ENCODE measurements at places on chromosomes 3 and 15. TPM values are rescaled to one million over a fixed set of nuclear protein-coding genes. Genes with fewer than 3 reads are reported as not detected.

GRCh38 chr3:112333002-112333380 lies at the start of gene CD200:
Gene CD200 (plus strand): TSS chr3:112333156. CDS start chr3:112333213, 57 bp downstream.
- no peak for DNase-seq

Gene FNDC3B
- total RNA-seq = 35.0 TPM

- no peak for DNase-seq
Observed at GRCh38 chr3:177904621-177905020, 631.6 kb upstream of the KCNMB2 start.

DNA sequence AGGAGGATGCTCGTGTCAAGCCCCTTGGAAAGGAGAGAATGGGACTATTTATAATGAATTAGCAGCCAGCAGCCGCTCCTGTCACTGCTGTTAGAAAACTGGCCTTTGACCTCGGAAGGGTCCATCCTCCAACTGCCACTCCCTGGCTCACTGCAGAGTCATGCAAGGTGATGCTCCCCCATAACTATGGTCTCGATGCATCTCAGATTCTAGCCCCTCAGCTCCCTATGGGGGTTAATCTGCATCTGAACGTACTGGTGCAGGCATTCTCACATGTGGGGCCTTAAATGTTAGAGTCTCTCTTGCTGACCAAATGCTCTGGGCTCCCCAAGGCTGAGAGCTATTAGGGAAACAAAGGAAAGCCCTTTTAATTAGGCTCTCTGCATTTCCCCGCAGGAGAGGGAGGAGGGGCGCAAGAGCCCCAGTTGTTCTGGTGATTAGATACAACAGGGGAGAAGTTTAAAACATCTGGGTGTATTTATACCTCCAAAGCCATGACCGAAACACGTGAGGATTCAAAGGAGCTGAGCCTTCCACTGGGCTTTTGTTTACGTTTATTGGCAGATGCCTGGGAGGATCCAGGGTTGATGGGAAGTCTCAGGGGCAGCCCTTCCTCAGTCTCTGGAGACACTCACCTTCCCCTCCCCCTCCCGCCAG lies 182.5 kb downstream of the OPA1 start:
- DNase-seq = no peak

- no peak for DNase-seq
Observed at GRCh38 chr15:93307513-93307912, 218.5 kb upstream of the RGMA start.

GRCh38 chr3:37855363-37855970 lies 6.2 kb upstream of the CTDSPL start:
- DNase-seq = peak; percentile 5

Gene THSD4
- 0.03 TPM for total RNA-seq

Gene NR1D2
- 4.5 TPM for total RNA-seq

GRCh38 chr3:22495791-22496190 lies 707.3 kb upstream of the UBE2E2 start:
- DNase-seq = no peak

Gene TUSC7
- not detected for total RNA-seq

- DNase-seq = no peak
Observed at GRCh38 chr3:58036293-58037032, 28.2 kb downstream of the FLNB start.

Gene MAP6D1
- 1.5 TPM for total RNA-seq

- no peak for DNase-seq
Observed at GRCh38 chr15:62491642-62492041, 326.6 kb upstream of the C2CD4B start.

- no peak for DNase-seq
Observed at GRCh38 chr3:23385327-23385726, 182.2 kb downstream of the UBE2E2 start.

Gene ADCY5
- not detected for total RNA-seq

GRCh38 chr3:63762180-63762579 lies 56.9 kb upstream of the C3orf49 start:
- DNase-seq = no peak

DNA sequence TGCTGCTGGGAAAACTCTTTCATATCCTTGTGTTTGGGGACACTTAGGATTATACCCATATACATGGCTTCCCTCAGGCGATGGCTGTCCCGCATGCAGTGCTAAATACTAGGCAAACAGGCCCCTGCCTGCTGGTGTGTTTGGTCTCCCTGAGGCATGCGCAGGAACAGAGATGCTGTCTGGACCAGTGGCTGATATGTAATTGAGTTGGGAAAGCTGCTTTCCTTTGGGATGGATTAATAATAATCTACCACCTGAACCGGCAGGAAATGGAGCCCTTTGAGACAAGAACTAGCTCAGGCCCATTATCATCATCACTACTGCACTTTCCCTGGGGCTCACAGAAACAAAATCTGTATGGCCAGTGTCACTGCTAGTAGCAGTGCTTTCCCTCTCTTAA lies 18.0 kb downstream of the ZDHHC3 start:
- DNase-seq = no peak

DNA sequence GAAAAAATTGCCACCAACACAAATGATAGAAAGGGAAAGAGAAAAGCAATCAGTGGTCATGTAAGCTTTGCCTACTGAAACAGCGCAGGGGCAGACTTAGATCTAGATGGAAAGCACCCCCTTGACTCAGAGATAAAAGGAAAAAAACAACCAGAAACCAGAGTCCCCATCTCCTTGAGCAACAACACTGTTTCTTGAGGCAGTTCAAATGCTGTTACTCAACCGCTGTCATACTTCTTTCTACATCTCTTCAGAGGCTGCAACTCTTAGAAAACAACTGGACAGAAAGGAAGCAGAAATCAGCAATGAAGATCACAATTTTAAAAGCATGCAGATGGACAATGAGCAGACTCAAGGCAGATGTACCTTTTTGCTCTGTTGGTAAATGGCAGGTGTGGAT lies 36.5 kb downstream of the FSIP1 start:
- DNase-seq = no peak

DNA sequence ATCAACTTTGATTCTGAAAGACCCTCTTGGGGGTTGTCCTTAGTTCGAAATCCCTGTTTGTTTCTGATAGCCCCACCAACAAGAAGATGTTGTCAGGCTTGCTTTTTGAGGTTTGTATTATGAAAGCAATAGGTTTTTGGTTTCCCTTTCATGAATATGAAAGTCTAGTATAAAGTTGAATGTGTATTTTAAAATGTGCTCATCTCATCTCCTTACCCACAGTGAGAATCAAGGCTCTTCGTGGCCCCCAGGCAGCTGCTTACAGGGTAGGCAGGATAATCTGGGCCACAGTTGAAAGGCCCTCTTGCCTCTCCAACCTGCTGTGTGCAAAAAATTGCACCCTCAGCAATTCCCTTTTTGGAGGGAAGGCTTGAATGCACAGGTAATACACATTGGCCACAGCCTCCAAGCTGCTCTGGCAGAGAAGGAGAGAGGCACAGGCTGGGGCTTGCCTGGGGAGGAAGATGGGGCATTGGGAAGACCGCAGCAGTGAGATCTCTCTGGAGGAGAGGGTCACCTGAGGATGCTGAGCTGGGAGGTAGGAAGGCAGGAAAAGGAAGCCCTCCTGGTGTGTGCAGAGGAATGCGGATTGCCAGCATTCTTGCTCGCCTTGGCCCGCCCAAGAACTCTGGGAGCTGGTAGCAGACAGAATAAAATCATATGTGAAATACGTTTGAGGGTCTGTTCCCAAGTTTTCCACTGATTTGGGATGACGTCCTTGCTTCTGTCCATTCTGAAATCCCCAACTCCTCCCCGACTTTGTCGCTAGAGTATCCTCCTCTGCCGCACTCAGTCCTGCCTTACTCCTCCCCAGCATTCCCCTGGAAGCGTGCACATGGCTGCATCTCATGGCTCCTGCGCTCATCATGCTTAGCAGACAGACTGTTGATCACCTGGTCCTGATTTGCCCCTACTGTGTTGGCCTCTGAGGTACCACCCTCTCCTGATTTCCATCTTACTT lies 196.4 kb downstream of the RPLP1 start:
- DNase-seq = no peak

Gene TRIP4
- 17.0 TPM for total RNA-seq

Gene ZNF592
- total RNA-seq = 23.7 TPM

DNA sequence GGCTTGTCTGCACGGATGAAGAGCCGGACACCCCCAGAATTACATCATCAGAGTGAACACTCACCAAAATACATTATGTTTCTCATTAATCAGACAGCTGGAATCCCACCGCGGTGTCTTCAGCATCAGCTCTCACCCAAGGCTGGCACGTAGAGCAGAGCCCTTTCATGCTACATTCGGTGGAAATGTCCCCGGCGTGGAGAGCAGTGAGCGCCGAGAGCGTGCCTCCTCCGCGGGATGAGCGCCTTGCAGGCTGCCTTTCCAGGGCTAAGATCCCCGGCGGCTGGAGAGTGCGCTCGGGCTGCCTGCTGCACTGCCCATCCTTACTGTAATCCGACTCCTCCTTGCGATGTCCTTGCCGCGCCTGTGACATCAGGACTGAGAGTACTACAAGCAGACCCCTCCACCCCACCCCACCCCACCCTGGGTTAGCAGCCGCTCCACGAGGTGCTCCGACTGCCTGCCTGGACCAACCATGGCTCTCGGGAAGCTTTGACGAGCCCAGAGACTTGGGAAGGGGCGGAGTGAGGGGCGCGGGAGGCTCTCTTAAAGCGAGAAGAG lies at the start of gene ZNF385D:
ZNF385D (minus strand) TSS at position 380 of the 561 bp plus-strand sequence; CDS start at position 86, 294 bp downstream.
- no peak for DNase-seq

Gene CHL1
- total RNA-seq = 1.9 TPM

- no peak for DNase-seq
Observed at GRCh38 chr15:77473328-77473727, 52.6 kb downstream of the HMG20A start.

Gene SH3GL3
- not detected for total RNA-seq

Gene LEKR1
- total RNA-seq = 1.2 TPM

Gene AADACL2
- total RNA-seq = not detected

Gene FOXL2
- not detected for total RNA-seq

Gene APOD
- not detected for total RNA-seq

DNA sequence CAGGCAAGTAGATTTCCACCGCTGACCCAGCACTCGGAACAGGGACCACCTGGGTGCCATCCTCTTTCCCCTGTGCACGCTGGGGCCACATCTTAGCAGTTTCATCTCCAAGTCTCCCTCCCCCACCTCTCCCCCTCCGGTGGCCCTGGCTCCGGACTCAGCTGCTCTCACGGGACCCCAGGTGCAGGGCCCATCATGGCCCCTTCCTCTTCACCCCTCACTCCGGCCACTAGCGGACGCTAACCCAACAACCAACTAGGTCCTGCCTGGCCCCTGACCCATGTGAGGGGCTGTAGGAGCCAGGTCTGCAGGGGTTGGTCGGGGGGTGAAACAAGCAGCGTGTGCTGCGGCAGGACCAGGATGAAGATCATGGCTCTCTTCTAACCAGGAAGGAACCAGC lies 31.3 kb upstream of the IQSEC1 start:
- no peak for DNase-seq

GRCh38 chr3:124415446-124415960 lies 314.7 kb upstream of the UMPS start:
- DNase-seq = no peak

GRCh38 chr3:111738238-111738637 lies 120.8 kb upstream of the PHLDB2 start:
- no peak for DNase-seq

Gene BBS4
- 9.1 TPM for total RNA-seq

Measured in GM12878 (cell line).